ENCODE measurements at places on chromosomes 16 and 17. TPM values are rescaled to one million over a fixed set of nuclear protein-coding genes. Genes with fewer than 3 reads are reported as not detected.

HSD17B1 gene
- 1.0 TPM for polyA plus RNA-seq

SLC47A2 gene
- polyA plus RNA-seq = not detected

GLIS2 gene
- 0.68 TPM for polyA plus RNA-seq

CTRB1 gene
- polyA plus RNA-seq = not detected

TEX19 gene
- polyA plus RNA-seq = not detected

GPRC5C gene
- polyA plus RNA-seq = 195 TPM

C16orf54 gene
- polyA plus RNA-seq = 0.38 TPM

DNA sequence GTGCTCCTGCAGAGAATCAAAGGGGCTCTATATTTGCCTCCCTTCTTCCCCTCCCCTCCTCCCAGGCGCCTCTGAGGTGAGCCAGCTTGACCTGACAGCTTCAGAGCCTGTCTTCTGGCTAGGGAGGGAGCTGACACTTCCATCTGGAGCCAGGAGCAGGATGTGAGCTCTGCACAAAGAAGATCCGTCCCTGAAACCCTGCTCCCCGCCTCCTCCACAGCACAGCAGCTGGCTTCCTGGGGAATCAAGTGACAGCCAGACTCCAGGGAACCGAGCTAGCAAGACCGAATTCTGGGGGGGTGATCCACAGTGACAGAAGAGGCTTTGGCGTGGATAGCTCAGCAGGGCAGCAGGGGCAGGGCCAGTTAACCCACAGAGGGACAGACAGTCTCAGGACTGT is 37.2 kb downstream of the CCDC182 start:
- no peak overlapping the region for H3K27ac ChIP-seq
- H3K27me3 ChIP-seq = no peaks in the 10 kb centered on the region
- no peak for DNase-seq
- H3K4me3 ChIP-seq = no peak overlapping the region
- no peaks in the 10 kb centered on the region for H3K4me1 ChIP-seq

DNA sequence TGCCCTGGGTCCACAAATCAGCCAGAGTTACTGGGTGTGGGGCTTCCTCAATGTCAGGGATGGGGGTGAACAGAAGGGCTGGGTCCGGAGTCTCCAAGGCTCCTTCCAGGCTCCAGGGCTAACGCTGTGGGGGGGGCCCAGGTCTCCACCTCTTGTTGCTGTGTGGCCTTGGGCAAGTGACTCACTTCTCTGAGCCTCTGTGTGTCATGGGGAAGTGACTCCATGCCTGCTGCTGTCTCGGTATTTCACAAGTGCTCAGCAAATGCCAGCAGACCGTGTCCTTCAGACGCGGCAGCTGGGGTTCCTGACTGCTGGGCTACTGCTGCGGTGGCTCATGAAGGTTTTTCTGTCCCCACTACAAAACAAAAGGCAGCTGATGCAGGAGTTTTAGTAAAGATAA is 26.6 kb downstream of the JPH3 start:
- H3K27ac ChIP-seq = no peak overlapping the region
- H3K27me3 ChIP-seq = no peaks in the 10 kb centered on the region
- H3K36me3 ChIP-seq = no peaks in the 10 kb centered on the region

DNA sequence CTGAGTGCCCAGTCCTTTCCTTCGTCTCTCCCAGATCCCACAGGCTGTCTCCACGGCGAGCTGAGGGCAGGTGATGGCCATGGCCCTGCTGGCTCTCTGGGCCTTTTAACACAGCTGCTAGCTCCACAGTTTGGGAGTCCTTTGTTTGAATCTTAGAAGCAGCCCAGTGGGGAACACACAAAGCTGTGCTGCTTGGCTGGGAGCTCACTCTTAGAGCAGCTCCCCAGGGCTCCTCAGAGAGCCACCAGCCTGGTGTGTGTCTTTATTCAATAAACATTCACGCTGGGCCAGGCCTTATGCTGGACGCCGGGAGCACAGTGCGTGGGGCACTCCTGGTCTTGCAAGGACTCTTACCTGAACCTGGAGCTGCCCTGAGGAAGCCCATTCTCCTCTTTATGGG is 29.7 kb downstream of the WNT3 start:
- H3K36me3 ChIP-seq = no peaks in the 10 kb centered on the region
- H3K4me3 ChIP-seq = no peak overlapping the region
- H3K4me1 ChIP-seq = no peaks in the 10 kb centered on the region
- no peak overlapping the region for H3K27ac ChIP-seq
- no peak for DNase-seq

- peak overlapping the region; percentile 56 for H3K27ac ChIP-seq
- no peaks in the 10 kb centered on the region for H3K27me3 ChIP-seq
- no peak for DNase-seq
- no peaks in the 10 kb centered on the region for H3K36me3 ChIP-seq
- H3K4me3 ChIP-seq = no peak overlapping the region
These were observed 1.6 kb downstream of the PECAM1 start for GRCh38 chr17:64388961-64389565.

- DNase-seq = no peak
- no peaks in the 10 kb centered on the region for H3K4me1 ChIP-seq
- no peak overlapping the region for H3K27ac ChIP-seq
- no peak overlapping the region for H3K4me3 ChIP-seq
- H3K27me3 ChIP-seq = no peaks in the 10 kb centered on the region
- H3K36me3 ChIP-seq = no peaks in the 10 kb centered on the region
These were observed 47.4 kb upstream of the MEIOC start for GRCh38 chr17:44608727-44609435.

- DNase-seq = no peak
- H3K36me3 ChIP-seq = peaks cover 3% of the 10 kb centered on the region
- H3K27me3 ChIP-seq = no peaks in the 10 kb centered on the region
- no peaks in the 10 kb centered on the region for H3K4me1 ChIP-seq
- H3K4me3 ChIP-seq = no peak overlapping the region
These were observed 68.6 kb downstream of the TNRC6C start for GRCh38 chr17:78027121-78027520.

DNA sequence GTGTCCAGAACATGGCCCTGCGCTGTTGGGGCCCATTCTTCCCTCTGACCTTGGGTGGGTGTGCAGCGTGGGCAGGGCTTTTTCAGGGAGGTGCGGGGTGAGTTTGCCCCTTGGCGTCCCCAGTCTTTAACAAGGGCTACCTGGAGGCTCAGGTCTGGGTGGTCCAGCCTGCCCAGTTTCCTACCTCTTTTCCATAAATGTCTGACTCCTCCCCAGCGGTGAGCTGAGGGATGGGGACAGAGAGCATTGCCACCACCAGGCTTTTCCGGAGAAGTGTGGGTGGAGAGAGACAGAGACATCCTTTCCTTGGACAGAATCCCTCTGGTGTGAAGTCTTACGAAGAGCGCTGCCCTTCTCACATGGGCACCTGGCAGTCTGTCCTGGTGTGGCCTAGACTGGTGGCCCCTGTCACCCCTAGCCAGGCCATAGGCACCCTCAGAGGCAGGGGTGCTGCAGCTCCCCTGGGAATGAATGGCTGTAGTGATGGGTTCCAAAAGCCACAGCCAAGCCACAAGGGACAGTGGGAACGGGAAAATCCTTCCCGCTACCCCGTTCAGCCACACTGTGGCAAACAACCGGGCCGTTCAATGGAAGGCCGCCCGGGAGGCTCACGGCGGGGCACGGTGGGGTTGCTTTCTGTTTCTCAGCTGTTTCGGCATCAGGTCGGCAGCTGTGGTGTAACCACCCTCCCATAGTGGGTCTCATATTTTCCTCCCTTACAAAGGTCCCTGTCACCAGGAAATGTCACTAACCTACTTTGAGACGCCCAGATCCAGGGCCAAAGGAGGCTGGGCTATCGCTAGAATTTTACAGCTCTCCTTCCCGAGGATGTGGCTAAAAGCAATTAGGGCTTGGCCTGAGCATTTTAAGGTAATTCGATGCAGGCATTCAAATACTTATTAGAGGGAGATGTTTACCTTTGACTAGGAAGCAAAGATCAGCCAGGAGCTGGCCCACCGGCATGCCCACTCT is 61.9 kb upstream of the GSE1 start:
- no peak for DNase-seq
- H3K27me3 ChIP-seq = no peaks in the 10 kb centered on the region
- peak overlapping the region; percentile 35 for H3K27ac ChIP-seq
- H3K4me3 ChIP-seq = no peak overlapping the region

- H3K27me3 ChIP-seq = no peaks in the 10 kb centered on the region
- no peak overlapping the region for H3K27ac ChIP-seq
- no peaks in the 10 kb centered on the region for H3K4me1 ChIP-seq
- no peaks in the 10 kb centered on the region for H3K36me3 ChIP-seq
- DNase-seq = no peak
These were observed 172.7 kb downstream of the TANC2 start for GRCh38 chr17:63138713-63139112.

DNA sequence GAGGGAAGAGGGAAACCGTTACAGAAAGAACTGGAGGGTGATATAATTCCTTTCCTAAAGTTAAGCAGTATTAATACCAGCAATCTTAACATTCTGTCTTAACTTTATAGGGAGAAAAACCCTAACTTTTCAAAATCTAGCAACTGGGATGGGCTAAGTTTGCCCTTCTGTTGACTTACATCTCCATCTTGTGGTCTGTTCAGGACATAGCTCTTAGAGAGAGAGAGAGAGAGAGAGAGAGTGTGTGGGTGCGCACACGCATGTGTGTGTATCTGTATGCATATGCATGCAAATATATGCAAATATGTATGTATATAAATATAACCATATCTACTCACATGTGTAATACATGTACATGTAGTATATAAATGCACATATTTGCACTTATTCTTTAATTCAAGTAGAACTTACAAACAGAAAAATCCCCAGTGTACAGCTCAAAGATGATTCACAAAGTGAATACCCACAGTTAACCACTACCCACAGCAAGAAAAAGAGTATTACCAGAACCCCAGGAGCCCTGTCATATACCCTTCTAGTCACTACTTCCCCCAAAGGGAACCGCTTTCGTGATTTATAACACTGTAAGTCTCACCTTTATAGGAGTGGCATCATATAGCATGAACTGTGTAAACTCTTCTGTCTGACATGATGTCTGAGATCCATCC is 46.5 kb downstream of the STX8 start:
- H3K27ac ChIP-seq = no peak overlapping the region
- no peaks in the 10 kb centered on the region for H3K36me3 ChIP-seq
- no peak overlapping the region for H3K4me3 ChIP-seq
- no peaks in the 10 kb centered on the region for H3K4me1 ChIP-seq
- DNase-seq = no peak

GRCh38 chr17:59361916-59362810 is 30.7 kb downstream of the YPEL2 start:
- H3K27ac ChIP-seq = peak overlapping the region; percentile 8
- no peak overlapping the region for H3K4me3 ChIP-seq
- no peaks in the 10 kb centered on the region for H3K36me3 ChIP-seq
- no peak for DNase-seq
- no peaks in the 10 kb centered on the region for H3K27me3 ChIP-seq

- no peaks in the 10 kb centered on the region for H3K27me3 ChIP-seq
- H3K4me1 ChIP-seq = peaks cover 5% of the 10 kb centered on the region
- no peak for DNase-seq
These were observed 108.0 kb upstream of the COX10 start for GRCh38 chr17:13961265-13961664.

DNA sequence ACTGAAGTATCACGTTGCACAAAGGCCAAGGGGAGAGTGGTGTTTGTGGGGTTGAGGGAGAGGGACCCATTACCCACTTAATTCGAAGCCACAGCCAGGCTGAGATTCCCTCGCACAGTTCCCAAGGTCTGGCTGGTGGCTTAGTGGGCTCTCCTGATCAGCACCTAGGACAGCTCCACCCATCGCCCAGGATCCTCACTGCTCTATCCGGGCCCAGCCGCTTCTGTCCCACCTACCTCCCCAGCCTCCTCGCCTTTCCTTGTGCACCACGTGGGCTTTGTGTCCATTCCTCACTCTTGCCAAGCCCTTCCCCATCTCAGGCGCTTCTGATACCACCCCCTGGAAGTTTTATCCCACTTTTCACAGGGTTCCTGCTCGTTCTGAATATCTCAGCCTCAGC is 163.5 kb downstream of the CCT6B start:
- no peak overlapping the region for H3K27ac ChIP-seq
- H3K4me1 ChIP-seq = no peaks in the 10 kb centered on the region
- no peak overlapping the region for H3K4me3 ChIP-seq

DNA sequence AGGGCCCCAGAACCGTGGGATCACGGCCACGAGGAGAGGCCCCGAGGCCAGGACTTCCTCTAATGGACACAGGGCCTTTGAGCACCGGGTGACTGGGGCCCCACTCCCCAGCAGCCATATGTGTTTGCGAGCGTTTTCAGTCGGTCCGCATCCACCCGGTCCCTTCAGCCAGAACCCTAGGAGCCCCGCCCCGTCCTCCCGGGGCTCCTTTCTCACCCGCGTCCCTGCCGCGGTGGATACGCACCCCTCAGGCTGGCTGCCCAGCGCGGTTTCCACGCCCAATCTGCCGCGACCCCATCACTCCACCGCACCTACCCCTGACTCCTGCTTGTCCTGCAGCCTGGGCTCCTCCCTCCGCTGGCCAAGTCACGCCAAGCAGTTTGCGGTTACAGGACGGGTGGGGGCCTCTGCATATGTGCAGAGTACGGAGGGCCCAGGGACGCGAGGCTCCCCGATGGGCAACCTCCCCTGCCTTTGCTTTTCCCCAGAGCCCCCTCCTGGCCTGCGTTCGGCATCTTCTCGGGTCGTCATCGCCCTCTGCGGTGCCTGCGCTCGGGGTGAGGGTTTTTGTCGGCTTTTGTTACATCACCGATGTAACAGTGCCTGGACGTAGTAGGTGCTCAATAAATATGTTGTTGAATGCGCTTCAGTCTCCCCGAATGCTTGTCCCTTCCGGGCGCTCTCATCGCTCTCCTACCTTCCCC is 1.0 kb upstream of the TTYH2 start:
- peak overlapping the region; percentile 63 for H3K4me3 ChIP-seq
- peaks cover 25% of the 10 kb centered on the region for H3K36me3 ChIP-seq
- peaks cover 15% of the 10 kb centered on the region for H3K4me1 ChIP-seq
- H3K27me3 ChIP-seq = no peaks in the 10 kb centered on the region

DNA sequence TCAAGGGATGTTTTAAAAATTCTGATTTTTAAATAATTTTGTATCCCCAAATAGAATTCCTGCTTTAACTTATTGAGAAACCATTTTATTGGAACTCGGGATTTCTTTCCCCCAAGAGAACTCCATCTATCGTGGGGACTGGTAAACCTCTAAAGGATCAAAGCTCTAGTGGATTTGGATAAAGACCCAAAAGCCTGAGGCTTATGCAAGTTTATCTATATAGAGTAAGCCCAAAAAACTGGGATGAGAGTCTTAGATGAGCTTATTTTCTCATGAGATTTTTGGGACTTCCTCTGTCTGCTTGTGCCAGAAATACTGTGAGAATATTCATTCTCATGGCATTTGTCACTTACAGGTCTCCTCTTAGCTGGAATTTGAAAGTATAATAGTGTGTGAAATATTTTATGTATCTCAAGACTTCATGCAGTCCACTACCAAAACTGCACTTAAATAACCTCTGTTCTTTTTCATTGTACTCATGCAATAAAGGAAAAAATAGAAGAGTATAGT is 333.1 kb downstream of the BCAS3 start:
- no peaks in the 10 kb centered on the region for H3K27me3 ChIP-seq
- DNase-seq = no peak
- no peaks in the 10 kb centered on the region for H3K36me3 ChIP-seq
- H3K4me3 ChIP-seq = no peak overlapping the region

GRCh38 chr17:44122816-44123355 is 555 bp downstream of the HDAC5 start:
- H3K27ac ChIP-seq = peak overlapping the region; percentile 94
- peaks cover 6% of the 10 kb centered on the region for H3K4me1 ChIP-seq
- H3K36me3 ChIP-seq = no peaks in the 10 kb centered on the region
- no peak for DNase-seq

Measured in liver (tissue), 10 donors.